ENCODE measurements at places on chromosomes 1 and 21.

DNA sequence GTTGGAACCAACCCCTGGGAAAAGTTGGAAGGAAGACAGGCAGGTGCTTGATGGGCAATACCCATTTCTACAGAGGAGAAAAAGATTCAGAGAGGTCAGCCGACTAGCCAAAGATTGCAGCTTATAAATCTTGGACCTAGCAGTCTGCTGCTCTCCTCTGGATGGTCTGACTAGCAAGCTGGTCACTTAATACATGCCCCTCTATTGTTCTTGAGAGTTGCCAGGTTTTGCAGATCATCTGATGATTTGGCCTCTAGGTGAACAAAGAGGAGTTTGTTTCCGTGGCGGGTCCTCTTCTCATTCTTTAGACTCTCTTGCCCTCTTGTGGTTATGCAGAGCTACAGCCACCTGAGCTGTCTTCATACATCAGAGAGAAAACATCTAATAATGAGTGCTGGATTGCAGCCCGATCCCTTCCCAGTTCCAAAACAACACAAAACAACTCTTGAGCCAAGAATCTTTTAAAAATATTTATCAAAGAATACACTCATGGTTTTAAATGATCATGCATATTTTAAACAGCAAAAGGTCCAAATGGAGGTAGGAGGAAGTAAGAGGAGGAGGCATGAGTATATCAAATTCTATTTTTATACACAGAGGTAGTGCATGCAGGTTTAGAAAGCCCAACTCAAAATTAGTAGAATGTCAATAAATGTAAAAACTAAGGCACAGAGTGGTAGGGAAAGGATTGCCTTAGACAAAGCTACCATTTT lies 115.7 kb downstream of the SLC30A10 start:
- DNase-seq: peak; percentile 74

- DNase-seq: no peak
These were observed 15.2 kb downstream of the ITPKB start for GRCh38 chr1:226723657-226724532.

DNA sequence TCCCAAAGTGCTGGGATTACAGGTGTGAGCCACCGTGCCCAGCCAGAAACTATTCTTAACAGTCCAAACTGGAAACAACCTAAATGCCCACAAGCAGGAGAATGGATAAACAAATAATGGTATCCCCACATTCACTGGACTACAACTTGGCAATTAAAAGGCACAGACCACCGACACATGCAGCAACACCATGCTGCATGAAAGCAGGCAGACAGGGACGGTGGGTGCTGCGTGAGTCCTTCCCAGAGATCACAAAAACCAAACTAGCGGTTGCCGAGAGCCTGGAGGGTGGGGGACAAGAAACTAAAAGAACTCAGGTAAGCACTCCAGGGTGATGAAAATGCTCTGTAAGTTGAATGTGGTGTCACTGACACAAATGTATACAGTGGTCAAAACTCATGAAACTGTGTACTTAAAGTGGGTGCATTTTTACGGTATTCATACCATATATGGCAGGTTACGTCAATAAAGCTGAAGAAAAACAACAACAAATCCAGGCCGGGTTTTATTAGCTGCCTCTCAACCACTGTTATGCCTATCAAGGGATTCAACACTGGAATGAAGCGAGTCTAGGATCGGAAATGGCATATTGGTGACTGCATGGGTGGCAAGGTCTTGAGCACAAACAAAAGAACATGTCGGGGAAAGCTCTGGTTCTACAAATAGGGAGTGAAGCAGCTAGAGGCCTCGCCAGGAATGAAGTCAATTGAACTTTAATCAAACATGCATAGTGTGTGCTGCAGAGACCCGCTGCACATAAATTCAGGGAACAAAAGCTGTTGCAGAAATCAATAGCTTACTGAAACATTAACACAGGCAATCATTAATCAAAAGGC lies 52.4 kb downstream of the SLC45A1 start:
- no peak for DNase-seq

- DNase-seq: no peak
These were observed 126.9 kb downstream of the TGFBR3 start for GRCh38 chr1:91759076-91759475.

DNA sequence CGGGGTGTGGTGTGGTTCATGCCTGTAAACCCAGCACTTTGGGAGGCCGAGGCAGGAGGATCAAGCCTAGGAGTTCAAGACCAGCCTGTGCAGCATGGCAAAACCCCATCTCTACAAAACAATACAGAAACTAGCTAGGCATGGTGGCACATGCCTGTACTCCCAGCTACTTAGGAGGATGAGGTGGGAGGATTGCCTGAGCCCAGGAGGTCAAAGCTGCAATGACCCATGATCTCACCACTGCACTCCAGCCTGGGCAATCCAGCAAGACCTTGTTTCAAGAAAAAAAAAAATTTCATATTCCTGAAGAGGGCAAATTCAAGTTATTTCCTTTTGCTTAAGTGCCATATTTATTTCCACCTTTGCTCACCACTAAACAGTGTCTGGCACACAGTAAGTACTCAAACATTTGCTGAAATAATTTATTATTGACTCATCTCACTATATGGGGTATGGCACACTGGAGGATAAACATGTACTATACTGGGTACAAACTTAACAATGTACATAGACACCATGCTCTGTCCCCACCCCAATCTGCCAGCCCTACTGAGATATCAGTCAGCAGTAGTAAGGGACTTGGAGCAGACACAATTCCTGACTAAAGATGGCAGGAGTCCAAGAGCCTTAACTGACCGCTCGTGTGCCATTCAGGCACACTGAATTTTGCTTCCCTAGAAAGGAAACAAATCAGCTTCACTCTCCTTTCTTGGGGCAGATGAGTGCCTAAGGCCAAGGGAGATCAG lies 15.5 kb downstream of the MEAF6 start:
- no peak for DNase-seq

DNA sequence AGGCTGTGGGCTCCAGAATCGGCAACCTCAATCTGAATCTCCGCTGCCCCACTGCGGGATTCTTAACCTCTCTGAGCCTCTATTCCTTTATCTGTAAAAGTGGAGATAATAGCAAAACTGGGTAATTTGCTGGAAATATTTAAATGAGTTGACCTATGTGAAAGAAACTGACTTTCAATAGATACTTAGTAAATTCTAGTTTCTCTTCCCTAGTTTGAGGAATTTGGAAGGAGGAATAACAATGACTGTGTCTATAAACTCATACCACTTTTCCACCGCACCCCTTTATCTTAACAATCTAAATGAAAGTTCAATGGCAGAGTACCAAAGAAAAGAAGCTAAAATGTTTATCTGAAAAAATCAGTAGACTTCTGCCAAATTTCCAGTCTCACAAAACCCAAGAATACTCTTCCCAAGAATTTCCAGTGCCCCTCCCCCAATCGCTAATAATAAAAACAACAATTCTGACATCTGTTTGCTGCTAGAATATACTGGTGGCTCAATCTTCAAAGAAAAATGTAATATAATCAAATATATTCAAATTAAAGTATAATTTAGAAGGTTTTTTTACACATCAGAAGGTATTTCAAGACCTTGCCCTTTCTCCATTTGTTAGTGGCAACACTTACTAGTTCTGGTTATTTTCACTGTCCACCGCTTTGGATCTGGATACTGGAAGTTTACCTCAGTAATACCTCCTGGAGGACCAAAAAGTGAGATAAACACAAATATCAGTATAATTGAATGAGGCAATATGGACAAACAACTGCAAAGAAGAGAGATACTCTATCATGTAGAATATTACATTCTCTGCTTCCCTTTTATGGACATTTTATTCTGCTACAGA lies 171.2 kb downstream of the LTN1 start:
- no peak for DNase-seq

DNA sequence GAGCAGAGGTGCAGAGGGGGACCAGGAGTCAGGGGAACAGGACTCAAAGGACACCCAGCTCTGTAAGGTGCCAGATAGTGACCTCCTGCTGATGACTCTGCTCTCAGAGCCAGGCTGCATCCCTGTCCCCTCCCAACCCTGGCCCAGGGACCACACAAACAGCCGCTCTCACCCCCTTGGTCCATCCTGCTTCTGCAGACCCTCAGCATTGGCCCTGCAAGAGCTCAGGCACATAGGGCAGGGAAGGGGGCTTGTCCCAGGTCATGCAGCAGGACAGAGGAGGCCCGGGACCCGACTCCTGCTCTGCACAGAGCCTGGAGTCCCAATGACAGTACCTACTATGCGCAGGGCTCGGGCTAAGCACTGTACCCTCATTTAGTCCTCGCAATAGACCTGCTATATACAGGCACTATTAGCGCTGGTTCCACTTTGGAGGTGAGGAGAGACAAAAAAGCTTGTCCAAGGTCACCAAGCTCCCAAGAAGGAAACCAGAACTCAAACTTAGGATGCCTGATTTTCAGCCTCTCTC lies 15.7 kb downstream of the EPHA2 start:
- no peak for DNase-seq

DNA sequence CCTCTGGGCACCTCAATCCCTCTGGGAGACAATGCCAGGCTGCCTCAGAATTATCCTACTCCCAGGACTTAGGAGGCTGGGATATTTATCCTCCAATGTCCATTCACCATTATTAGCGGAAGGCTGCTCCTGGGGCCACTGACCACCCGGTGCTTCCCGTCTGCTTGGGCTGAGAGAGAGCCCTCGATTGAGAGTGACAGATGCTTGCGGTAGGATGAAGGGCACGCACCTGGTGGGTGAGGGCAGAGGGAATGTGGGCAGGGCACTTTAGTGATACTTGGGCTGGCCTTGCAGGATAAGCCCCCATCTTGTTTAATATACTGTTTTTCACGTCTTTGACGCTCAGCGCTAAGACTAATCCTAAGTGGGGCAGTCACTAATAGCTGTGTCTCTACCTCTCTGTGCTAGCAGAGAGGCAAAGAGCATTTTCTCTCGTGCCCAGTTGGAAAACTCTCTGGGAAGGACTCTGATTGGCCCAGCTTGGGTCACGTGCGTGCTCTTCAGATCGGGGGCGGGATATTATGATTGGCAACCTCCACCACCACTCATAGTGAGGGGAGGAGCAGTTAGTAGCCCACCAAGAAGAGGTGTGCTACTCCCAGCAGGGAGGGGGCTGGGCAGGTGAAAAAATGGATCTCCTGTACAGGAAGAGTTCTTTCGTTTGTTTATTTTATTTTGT lies 10.6 kb upstream of the PARS2 start:
- DNase-seq: peak; percentile 23

DNA sequence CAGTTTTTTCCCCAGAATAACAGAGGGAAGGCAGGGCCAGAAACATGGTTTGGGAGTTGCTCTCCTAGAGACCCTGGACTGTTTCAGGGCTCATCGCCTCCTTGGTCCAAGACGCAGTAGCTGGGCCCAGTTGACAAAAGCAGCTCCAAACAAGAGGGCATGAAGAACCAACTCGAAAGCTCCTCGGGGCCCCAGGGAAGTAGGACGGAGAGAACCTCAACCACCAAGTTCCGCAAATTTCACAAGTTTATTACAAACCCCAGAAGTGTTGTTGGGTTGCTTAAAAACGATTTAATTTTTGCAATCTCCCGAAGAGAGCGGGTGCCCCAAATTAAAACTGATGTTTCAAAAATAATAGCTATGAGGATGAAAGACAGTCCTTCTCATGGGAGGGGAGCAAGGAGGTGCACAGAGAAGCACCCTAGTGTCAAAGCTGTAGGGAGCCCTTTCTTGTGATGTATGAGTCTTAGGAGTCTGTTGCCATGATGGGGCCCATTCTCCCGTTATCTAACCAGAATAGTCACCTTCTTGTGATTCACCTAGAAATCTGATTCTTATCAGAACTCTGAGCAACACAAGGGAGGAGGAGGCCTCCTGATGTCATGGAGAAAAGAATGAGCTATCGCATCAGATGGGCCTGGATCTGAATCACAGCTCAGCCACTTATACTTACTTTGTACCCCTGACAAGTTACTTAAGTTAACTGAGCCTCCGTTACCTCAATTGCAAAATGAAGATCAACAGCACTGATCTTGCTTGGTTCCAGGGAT lies 165.7 kb upstream of the IRF2BP2 start:
- DNase-seq: no peak

- no peak for DNase-seq
These were observed 24.5 kb upstream of the GJA5 start for GRCh38 chr1:147784941-147785340.

- no peak for DNase-seq
These were observed 212.6 kb upstream of the VAMP3 start for GRCh38 chr1:7558481-7558880.

DNA sequence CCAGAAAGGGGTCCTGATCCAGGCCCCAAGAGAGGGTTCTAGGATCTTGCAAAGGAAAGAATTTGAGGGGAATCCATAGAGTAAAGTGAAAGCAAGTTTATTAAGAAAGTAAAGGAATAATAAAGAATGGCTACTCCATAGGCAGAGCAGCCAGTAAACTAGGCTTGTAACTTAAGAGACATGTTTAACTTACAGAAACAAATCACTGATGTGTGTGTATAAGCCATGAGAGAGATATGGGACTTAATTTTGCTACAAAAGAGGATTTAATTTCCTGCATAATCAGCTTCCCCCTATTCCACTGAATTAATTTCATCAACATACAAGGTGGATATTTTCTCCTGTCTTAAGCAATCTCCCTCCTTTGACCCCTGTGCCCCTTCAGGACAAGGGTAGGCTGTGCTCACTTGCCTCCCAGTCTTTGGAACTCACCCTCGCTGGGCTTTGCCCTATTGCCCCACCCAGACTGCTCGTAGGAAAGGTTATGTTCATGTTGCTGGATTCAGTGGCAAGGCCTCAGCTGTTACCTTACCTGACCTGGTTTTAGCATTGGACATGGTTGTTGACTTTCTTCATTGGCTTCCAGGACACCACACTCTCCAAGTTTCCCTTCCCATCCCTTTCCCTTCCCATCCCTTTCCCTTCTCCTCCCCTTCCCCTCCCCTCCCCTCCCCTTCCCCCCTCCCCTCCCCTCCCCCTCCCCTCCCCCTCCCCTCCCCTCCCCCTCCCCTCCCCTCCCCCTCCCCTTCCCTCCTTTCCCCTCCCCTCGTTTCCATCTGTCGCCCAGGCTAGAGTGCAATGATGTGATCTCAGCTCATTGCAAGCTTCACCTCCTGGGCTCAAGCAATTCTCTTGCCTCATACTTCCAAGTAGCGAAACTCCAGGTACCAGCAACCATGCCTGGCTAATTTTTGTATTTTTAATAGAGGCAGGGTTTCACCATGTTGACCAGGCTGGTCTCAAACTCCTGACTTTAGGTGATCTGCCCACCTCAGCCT lies 44.6 kb downstream of the TBCE start:
- no peak for DNase-seq

- no peak for DNase-seq
These were observed 424.6 kb upstream of the PTBP2 start for GRCh38 chr1:96296991-96297390.

- DNase-seq: peak; percentile 91
These were observed 215.4 kb downstream of the OLFM3 start for GRCh38 chr1:101781201-101781831.

- no peak for DNase-seq
These were observed 51.2 kb downstream of the XKR8 start for GRCh38 chr1:28010969-28011368.

- DNase-seq: no peak
These were observed 38.4 kb downstream of the CENPF start for GRCh38 chr1:214641214-214641895.

Measured in RPMI8226 (cell line).